Foreskin keratinocyte (primary cell): ENCODE measurements at places on chromosomes 12 and 14. TPM values are rescaled to one million over a fixed set of nuclear protein-coding genes. Genes with fewer than 3 reads are reported as not detected.

DNA sequence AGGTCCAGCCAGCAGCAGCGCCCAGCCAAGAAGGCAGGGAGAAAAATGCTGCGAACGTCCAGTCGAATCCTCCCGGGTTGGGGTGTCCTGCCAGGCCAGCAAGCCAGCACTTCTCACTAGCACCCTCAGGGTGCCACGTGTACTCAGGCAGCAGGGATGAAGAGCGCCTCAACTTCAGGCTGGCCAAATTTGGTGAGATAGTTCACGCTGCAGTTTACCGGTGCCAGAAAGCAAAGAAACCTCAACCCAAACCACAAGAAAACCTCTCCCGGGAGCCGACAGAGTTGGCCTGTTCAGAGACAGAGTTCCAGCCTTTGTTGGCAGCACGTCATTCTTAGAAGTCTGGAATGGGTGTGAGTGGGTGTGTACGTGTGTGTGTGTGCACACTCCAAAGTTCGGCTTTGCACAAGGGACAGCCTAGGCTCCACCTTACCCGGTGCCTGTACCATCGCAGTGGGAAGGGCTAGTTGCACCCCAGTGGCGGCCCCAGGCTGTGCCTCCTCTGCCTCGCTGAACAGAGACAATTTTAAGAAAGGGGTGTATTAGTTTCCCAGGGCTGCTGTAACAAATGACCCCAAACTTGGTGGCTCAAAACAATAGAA is 42.1 kb downstream of the ELK3 start:
- no peak for DNase-seq

STON2 gene
- 119 and 228 TPM in 2 replicates for total RNA-seq

DNA sequence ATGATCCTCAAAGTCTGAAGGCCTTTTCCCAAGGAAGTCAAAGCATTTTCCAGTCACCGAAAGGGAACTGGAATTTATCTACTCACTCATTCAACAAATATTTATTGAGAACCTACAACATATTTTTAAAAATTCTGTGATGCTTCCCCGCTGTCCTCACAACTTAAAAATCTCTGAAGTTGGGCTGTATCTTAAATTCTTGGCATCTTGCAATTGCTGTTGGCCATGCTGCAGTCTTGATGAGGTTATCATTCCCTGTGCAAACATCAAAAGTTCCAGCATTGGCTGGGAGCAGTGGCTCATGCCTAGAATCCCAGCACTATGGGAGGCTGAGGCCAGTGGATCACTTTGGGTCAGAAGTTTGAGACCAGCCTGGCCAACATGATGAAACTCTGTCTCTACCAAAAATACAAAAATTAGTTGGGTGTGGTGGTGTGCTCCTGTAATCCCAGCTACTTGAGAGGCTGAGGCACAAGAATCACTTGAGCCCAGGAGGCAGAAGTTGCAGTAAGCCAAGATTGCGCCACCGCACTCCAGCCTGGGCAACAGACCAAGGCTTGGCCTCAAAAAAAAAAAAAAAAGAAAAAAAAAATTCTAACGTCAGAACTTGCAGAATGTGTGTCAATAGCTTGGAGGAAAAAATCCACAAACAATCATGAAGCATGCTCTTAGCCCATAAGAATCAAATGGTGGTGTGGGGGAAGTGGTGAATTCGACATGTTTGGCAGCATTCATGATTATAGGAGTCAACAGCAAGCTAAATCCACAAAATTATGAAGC is 34.9 kb downstream of the CCDC177 start:
- DNase-seq, result peak; percentile 30

KRT74 gene
- not detected in 2 replicates for total RNA-seq

GRCh38 chr12:12446786-12447185 is 89.9 kb downstream of the BORCS5 start:
- no peak for DNase-seq

GRCh38 chr14:75050852-75051555 is at the start of gene MLH3:
Gene MLH3, minus strand, starts transcription at chr14:75051467. Its CDS starts 1,812 bp downstream, at chr14:75049655.
- peak; percentile 60 for DNase-seq

- DNase-seq, result no peak
These were observed 33.8 kb upstream of the TSPAN9 start for GRCh38 chr12:3043406-3043805.

LALBA gene
- total RNA-seq, result not detected in 2 replicates

TMEM19 gene
- total RNA-seq, result 17.3 and 18.6 TPM in 2 replicates

FAM181A gene
- not detected in 2 replicates for total RNA-seq

HEATR5A gene
- total RNA-seq, result 16.1 and 21.6 TPM in 2 replicates

DNA sequence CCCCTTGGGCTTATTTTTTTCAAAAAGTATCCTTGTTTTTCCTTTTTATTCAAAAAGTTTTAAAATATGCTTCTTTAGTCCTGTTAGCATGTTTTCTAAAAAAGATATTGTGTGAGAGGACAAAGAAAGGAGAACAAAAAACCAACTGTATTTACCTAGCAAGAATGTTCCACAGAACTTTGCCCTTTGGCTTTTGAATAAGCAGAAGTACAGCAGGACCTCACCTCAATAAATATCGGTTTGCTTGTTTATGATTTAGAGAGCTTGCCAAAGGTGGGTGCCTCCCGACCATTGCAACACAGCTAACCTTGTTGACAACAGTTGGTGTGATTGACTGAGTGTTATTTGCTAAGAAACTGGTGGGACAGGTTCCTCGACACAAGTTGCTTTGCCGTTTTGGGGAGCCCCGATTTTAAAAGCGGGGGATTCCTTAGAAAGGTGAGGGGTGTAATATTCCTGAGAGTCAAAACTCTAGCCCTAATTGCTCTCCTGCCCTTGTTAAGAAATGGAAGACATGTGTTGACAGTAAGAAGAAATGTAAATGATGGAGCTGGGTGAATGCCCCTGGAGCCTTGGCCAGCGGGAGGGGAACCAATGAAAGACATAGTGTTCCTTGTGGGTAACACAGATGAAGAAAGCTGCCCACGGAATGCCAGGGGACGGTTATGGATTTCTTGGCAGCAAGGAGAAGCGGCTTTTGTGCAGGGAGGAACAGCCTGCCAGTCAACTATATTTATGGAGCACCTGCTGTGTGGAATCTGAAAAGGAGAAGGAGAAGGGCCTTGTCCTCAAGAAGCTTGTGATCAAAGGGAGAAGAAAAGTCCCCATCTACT is 13.7 kb downstream of the MYBPC1 start:
- no peak for DNase-seq

SLC6A13 gene
- not detected in 2 replicates for total RNA-seq

L2HGDH gene
- total RNA-seq, result 7.2 and 9.1 TPM in 2 replicates

DNA sequence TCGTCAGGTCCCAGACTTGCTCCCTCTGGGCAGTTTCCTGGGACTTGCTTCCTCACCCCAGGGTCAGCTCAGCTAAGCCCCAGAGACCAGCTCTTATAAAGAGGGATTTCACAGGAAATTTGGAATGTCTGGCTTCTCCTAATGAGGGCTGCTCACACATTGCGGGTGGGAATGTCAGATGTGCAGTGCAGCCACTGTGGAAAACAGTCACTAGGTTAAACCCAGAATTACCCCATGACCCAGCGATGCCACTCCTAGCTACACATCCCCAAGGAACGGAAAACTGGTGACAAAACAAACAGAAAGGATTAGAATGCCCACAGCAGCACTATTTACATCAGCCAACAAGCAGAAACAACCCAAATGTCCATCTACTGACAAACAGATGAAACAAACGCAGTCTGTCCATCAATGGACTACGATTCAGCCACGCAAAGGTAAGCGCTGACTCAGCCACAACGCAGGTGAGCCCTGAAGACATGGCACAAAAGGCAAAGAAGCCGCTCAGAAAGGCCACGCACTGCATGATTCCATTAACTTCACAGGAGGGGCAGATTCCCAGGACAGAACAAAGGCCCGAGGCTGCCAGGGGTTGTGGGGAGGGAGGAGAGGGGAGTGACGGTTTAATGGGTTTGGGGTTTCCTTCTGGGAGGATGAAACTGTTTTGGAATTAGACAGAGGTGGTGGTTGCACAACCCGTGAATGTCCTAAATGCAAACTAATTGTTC is 63.0 kb downstream of the NCOR2 start:
- no peak for DNase-seq

GRIP1 gene
- total RNA-seq, result 4.9 and 6.8 TPM in 2 replicates

ETV6 gene
- 11.2 and 12.6 TPM in 2 replicates for total RNA-seq

PIANP gene
- total RNA-seq, result 0.04 TPM in 1 of 2 replicates, not detected in the other

- DNase-seq, result no peak
These were observed 58.0 kb upstream of the RTRAF start for GRCh38 chr14:51931308-51931707.

DNA sequence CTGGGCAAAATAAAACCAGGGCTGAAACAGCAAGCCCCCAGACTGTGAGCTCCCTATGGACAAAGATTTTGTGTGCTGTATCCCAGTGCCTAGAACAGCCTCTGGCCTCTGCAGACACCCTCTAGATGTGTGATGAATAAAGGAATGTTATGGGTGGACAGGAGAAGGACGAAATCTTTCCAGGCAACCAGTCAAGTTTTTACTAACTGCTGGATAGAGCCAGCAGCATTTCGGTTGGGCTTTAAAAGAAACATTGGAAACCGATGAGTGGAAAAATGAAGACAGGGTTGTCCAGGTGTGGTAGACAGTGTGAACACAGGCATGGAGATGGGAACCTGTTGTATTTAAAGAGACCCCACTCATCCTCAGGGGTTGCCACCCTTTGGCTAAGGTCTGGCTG is 4.0 kb downstream of the CHGA start:
- no peak for DNase-seq

ANKRD33 gene
- not detected in 2 replicates for total RNA-seq

DNA sequence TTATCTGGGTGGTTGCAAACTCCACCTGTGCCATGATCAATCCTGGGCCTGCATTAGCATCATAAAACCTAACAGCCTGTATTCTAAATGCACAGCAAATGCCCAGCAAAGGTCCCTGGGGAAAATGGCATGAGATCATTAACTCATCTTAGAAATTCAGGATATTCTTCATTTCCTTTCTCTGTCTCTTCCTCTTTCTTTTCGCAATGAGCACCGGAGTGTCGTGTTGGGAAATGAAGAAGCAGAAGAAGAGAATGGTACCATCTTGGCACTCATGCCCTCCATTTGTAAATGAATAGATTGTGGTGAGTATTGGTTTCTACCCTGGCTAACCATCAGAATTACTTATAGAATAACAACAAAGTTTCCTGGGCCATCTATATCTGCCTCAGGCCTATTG is 193.6 kb downstream of the GALC start:
- no peak for DNase-seq

CLEC9A gene
- not detected in 2 replicates for total RNA-seq
